Retina (tissue), 1 donor: ENCODE measurements at places on chromosomes 7 and 10.

GRCh38 chr10:110486680-110487410 lies 10.9 kb upstream of the DUSP5 start:
- no peak for DNase-seq

DNA sequence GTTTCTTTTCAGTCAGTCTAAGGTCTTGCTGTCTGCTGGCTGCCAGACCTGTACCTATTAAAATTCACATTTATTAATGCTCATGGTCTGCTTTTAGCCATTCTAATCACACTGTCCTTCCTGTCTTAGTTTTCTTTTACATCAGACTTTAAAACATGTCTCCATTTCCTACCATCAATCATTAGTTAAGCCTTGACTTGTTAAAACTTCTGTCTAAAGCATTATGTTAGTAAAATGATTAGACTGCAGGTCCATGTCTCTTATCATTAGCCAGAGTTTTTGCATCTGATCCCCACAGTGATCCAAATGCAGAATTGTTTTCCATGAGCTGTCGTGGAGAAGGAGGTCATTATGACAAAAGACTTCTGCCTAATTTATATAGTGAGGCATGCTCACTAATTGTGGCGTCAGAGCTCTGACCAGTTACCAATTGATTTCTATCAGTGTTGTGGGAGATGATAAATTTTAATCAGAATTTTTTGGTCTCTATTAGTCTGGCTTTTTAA lies 226.5 kb downstream of the DKK1 start:
- peak; percentile 27 for DNase-seq

GRCh38 chr10:89813546-89813945 lies 112.2 kb downstream of the KIF20B start:
- DNase-seq = no peak

GRCh38 chr7:82268632-82269031 lies 174.9 kb downstream of the CACNA2D1 start:
- DNase-seq = no peak

DNA sequence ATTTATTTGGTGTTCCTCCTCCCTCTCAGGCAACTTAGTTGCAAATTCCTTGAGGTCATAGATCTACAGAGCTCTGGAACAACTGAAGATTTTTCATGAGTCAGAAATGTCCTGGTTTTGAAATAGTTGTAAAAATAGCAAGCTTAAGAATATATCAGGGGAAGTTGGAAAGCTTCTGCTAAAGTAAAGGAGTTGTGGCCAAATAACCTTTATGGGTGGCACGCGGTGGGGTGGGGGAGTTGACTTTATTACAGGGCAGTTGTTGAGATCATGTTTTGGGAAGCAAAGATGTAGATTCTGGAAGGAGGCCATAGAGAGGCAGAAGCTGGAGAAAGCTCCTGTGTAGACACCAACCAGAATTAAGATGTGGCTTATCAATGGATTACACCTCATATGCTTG lies 326.0 kb upstream of the MTPN start:
- no peak for DNase-seq

DNA sequence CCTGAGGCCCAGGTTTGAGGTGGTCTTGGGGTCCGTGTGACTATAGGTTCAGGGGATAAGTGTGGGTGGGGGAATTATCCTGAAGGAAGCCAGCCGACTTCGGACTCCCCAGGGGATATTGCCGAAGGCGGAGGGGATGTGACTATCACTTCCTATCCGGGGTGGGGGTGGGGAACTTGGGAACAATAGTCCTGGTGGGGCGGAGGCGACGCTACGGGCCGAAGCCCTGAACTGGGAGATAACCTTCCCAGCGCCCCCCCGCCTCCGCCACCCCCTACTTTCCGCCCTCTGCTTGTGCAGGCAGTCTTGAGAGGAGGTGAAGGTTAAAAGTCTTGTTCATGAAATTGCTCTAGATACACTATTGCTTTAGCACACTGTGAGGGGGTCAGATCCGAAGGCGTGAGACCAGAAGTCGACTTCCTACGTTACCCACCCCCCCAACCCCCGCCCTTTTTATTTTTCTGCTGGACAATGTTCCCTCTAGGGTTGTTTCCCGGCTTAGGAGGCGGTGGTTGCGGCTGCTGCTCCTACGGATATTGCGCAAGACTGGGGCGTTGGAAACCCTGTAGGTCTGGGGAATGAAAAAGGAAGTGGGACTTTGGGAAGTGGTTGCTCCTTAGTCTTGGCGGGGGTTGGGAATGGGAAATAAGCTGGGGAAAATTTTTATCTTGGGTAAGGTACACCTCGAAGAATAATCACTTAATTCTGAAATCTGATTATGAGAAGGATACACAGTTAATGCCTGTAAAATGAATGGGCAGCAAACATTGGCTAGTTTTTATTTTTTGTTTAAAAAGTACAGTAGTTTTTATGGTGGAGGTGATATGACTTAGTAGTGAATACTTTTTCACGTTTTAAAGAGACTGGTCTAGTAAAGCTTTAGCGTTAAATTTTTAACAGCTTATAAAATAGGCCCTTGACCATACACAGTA lies 1.5 kb downstream of the PTPN12 start:
- peak; percentile 68 for DNase-seq

- DNase-seq = no peak
Measured at GRCh38 chr7:139041378-139042085, 5.7 kb upstream of the ZC3HAV1L start.

- no peak for DNase-seq
Measured at GRCh38 chr7:5525271-5526099, 101.9 kb upstream of the TNRC18 start.

GRCh38 chr7:374706-375311 lies 84.8 kb downstream of the FOXL3 start:
- DNase-seq = no peak

DNA sequence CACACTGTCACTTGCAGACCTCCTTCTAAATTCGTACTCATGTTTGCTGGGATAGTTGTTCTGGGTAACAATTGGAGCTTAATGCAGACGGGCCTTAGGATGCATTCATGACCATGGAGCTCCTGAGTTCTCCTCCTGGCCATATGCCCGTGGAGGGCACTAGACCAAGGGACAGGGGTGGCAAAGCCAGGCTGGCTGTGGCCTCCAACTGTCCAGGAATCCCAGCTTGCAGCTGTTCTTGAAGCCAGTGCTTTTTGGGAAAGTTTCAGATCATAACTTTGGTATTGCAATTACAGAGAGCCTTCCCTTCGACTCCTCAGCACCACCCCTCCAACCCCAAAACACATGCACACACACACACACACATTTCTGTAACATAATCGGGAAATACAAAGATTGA lies 30.6 kb downstream of the ANTXRL start:
- no peak for DNase-seq

DNA sequence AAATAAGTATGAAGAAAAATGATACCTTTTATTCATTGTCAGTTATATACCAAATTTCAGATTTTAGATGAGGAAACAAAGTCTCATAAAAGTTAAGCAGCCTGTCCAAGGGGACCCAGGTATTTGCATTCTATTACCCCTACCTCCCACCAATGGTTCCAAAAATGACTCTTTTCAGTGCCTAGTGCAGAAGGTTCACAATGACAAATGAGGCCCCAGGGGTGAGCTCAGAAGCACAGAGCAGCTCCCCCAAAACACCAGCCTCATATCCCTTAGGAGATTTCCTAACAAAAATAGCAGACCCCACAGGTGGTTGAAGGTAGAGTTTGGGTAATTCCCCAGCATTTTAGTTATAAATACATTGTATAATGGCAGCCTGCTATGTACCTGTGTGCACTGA lies 168.6 kb downstream of the REEP3 start:
- no peak for DNase-seq

GRCh38 chr7:150631866-150632864 lies at the start of gene GIMAP6:
TSS of gene GIMAP6 (minus strand) at chr7:150632385. CDS start at chr7:150630142, 2,243 bp downstream.
- no peak for DNase-seq

DNA sequence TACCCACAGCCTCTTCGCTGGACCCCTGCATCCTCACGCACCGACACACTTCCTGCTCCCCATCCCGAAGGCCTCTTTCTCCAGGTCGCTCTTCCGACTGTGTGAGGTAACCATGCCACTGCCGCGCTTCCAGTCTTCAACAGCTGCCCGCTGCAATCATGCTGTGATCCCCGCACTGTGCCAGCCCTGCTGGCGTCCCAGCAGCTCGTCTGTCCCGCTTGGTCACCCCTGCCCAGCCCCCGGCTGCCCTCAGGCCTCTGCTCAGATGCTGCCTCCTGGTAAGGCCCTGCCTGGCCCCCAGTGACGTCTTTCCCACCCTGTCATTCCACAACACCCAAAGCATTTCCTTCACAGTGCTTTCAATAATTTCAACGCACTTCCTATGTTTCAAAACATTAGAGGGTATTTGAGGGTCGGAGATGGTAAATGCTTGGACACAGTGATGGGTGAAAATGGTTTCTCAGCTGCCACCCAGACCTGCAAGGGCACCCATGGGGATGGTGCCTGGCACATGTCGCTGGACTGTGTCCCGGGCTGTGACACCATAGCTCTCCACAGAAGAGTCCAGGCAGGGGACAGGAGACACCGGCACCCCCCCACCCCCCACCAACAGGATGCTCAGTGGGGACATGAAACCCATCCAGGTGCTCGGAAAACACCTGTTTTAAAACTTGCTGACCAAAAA lies 125.2 kb downstream of the MAD1L1 start:
- DNase-seq = peak; percentile 42

- DNase-seq = no peak
Measured at GRCh38 chr7:52771177-52771576, 264.3 kb upstream of the POM121L12 start.

DNA sequence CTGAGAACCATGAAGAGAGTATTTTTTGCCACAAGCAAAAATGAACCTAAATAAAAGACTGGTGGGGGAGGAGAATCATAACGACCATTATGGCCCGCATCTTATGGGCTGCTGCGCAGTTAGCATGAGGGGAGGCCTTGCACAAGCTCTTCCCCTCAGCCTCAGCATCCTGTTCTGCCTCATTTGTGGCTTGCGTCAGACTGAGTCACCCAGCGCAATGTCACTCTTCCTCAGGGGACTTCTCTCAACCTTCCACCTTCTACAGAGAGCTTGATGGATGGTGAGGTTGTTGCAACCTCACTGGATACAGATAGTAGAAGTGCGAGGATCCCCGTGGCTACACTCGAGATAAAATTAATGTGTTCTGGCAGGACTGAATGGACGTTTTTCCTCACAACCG lies 16.8 kb upstream of the GPR15LG start:
- DNase-seq = peak; percentile 22

- DNase-seq = no peak
Measured at GRCh38 chr10:131079314-131079713, 232.2 kb downstream of the TCERG1L start.

DNA sequence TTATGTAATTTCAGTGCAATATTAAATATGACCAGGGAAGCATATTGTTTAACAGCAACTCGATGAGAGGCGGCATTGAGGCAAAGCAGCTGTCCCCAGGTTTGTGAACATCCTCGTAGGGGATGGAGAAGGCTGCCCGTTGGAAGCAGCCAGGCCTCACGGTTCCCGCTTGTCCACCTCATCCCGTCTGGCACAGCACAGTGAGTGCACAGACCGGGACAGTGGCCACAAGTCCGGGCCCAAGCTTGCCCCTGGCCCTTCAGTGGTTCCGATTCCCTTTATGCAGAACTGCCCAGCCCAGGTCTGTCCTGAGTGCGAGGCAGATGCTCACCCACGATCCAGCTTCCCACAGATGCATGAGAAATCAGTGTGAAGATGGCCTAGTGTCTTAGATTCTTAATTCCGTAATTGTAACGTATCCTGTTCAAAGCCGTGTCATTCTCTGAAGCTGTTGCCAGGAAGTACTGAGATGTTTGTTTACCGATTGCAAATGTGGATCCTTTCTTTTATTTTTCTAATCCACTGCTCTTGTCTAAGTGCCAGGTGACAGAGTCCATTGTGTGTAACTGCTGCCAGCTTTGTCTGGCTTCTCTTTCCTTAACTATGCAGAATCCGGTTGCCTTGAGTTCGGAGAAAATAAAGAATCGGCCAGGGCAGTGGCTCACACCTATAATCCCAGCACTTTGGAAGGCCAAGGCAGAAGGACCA lies 35.5 kb downstream of the PFKP start:
- DNase-seq = no peak

DNA sequence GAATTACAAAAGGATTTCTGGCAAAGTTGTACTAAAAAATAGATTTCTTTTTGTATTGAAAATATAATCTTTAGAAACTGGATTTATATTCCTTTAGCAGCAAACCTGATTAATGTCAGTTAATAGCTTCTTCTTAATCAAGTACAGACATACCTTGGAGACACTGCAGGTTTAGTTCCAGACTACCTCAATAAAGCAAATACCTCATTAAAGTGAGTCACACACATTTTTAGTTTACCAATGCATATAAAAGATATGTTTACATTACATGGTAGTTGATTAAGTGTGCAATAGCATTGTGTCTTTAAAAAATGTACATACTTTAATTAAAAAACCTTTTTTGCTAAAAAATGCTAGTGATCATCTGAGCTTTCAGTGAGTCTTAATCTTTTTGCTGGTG lies 215.0 kb downstream of the BICC1 start:
- no peak for DNase-seq

DNA sequence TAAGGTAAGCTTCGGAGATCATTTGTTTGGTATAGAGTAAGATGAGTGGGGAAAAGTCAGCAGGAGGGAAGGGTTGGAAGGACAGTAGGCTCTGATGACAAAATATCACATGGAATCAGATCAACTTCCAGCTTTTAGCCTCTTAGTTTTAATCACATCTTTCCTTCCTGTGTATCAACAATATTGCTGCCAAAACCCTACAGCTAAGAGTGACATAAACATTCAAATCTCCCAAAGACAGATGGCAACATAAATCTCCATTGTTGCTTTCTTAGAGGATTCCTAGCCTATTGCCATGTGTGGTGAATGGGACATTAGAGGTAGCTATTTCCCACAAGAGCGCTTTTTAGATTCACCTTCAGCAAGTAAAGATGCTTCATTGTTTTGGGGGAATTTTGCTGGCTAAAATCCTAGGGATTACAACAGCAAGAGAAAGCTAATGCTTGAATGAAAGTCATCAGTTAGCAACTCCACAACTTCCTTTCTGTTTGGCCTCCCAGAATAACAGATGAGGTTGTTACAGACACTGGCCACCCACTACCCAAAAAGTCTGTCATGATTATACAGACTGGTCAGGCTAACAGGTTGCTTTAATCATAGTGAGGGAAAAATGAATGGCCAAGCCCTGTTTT lies 35.2 kb upstream of the FZD1 start:
- DNase-seq = no peak

DNA sequence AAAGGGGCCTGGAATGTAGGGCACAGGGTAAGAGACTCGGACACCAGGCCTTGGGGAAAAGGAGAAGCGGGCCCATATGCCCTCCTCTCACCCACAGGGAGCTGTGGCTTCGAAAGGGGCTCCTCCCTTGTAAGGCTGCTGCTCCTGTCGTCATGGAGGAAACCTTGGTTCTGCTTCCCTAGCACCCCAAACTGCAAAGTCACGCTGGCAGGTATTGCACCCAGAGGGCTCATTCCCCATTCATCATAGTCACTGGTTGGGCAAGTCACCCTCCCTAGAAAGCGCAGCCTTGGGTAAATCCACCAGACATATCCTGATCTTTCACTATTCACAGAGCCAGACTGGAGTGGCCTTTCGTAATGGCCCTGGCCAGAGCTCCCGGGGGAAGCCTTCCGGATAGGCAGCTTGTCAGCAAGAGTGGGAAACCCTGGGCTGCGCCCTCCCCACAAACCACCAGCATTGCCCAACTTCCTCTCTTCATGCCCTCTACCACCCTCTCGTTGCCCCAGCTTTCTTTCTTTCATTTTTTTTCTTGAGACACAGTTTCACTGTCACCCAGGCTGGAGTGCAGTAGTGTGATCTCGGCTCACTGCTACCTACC lies 121.0 kb downstream of the HIP1 start:
- DNase-seq = no peak
